ENCODE measurements at places on chromosomes 7 and 10. TPM values are rescaled to one million over a fixed set of nuclear protein-coding genes. Genes with fewer than 3 reads are reported as not detected.

- peaks cover 4% of the 10 kb centered on the region for H3K36me3 ChIP-seq
- H3K4me1 ChIP-seq: peaks cover 35% of the 10 kb centered on the region
- H3K27me3 ChIP-seq: peaks cover 2% of the 10 kb centered on the region
- H3K27ac ChIP-seq: peak overlapping the region; percentile 89
- DNase-seq: no peak
- peak overlapping the region; percentile 84 for H3K4me3 ChIP-seq
These were observed 113.2 kb upstream of the RHEB start for GRCh38 chr7:151632750-151633515.

DNA sequence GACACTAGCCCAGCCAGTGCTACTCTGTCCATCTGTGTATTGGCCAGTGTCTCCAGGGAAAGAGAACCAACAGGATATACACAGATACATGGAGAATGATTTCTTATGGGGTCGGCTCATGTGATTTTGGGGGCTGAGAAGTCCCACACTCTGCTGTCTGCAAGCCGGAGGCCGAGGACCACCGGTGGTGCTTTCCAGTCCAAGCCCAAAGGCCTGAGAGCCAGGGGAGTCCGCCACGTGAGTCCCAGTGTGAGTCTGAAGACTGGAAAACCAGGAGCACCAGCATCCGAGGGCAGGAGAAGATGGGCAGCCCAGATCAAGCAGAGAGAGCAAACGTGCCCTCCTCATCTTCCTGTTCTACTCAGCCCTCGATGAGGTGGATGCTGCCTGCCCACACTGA, 71.5 kb downstream of the C10orf143 start:
- no peak for DNase-seq
- peaks cover 65% of the 10 kb centered on the region for H3K27me3 ChIP-seq
- no peak overlapping the region for H3K27ac ChIP-seq

GRCh38 chr7:7662527-7662926, 22.0 kb downstream of the UMAD1 start:
- no peak for DNase-seq
- H3K4me3 ChIP-seq: no peak overlapping the region
- no peaks in the 10 kb centered on the region for H3K27me3 ChIP-seq
- H3K27ac ChIP-seq: no peak overlapping the region

DNA sequence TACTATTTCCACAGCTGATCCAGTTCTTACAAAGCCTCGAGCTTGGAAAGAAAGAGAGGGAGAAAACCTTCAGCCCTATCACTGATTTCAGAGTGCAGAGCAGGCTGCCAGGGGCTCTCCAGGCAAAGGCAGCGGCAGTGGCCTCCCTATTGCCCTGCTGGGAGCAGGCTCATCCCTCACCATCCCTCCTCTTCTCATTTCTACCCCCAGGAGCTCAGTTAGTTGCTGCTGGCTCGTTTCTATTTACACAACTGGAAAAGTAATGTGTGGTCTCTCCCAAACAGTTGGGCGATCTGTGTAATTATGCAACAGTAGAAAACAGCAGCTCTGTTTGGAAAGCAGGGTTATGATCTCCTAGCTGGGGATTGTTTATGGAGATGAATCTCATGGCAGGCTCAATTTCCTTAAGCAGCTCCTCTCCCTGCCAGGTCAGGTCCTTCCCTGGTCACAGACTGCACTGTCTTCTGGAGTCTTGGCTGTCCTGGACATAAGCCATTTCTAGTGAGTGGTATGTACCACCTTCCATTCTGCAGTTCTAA, 28.7 kb upstream of the TNS3 start:
- H3K36me3 ChIP-seq: no peaks in the 10 kb centered on the region
- no peak for DNase-seq
- H3K4me1 ChIP-seq: peaks cover 30% of the 10 kb centered on the region
- no peaks in the 10 kb centered on the region for H3K27me3 ChIP-seq
- no peak overlapping the region for H3K4me3 ChIP-seq

FGF8 gene
- not detected for total RNA-seq

TLX1 gene
- not detected for total RNA-seq

- no peak for DNase-seq
- no peaks in the 10 kb centered on the region for H3K36me3 ChIP-seq
- peaks cover 13% of the 10 kb centered on the region for H3K4me1 ChIP-seq
- H3K27ac ChIP-seq: no peak overlapping the region
These were observed 989.4 kb downstream of the CCSER2 start for GRCh38 chr10:85317827-85318226.

AKR1C3 gene
- total RNA-seq: 1.3 TPM

DNA sequence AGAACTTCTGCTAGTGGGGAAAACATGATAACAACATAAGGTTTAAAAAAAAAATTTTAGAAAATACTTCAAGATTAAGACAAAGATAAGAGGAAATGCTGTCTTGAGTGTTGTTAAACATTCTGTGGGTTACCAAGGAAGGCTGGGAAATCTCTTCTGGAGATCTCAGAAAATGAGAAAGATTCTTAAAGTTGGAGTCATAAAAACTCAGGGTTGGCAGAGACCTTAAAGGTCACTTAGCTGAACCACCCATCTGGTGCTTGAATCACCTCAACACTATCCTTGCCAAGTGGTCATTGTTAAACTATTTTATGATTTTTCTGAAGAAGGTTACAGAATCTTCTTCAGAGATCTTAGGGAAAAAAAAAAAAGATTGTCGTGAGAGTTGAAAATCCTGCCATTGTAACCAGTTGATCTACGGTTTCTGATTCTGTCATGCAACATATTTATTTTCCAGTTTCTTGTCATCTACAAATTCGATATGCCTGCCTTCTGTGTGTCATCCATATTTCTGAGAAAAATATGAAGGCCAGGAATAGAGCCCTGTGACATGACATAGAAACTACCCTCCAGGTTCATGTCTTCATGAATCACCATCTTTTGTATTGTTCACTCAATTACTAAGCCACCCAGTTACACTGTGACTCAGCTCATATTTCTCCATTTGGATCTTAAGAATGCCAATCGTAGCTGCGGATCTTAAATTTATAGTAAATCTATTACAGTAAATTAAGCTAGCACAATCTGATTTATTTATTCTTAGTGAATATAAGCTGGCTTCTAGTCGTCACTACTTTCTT, 179.2 kb downstream of the ST7 start:
- H3K27ac ChIP-seq: peak overlapping the region; percentile 85
- no peak for DNase-seq
- H3K27me3 ChIP-seq: no peaks in the 10 kb centered on the region
- H3K4me1 ChIP-seq: peaks cover 56% of the 10 kb centered on the region

- H3K4me3 ChIP-seq: no peak overlapping the region
- no peak for DNase-seq
- H3K27me3 ChIP-seq: peaks cover 8% of the 10 kb centered on the region
- H3K36me3 ChIP-seq: no peaks in the 10 kb centered on the region
- H3K27ac ChIP-seq: no peak overlapping the region
These were observed 27.2 kb downstream of the ST8SIA6 start for GRCh38 chr10:17427201-17427600.

AKR1C8 gene
- total RNA-seq: not detected

GRCh38 chr10:133462512-133463305, 9.0 kb downstream of the SCART1 start:
- no peak overlapping the region for H3K4me3 ChIP-seq
- H3K27ac ChIP-seq: no peak overlapping the region
- H3K4me1 ChIP-seq: no peaks in the 10 kb centered on the region
- peaks cover 26% of the 10 kb centered on the region for H3K36me3 ChIP-seq

SPDYE1 gene
- total RNA-seq: not detected

DNA sequence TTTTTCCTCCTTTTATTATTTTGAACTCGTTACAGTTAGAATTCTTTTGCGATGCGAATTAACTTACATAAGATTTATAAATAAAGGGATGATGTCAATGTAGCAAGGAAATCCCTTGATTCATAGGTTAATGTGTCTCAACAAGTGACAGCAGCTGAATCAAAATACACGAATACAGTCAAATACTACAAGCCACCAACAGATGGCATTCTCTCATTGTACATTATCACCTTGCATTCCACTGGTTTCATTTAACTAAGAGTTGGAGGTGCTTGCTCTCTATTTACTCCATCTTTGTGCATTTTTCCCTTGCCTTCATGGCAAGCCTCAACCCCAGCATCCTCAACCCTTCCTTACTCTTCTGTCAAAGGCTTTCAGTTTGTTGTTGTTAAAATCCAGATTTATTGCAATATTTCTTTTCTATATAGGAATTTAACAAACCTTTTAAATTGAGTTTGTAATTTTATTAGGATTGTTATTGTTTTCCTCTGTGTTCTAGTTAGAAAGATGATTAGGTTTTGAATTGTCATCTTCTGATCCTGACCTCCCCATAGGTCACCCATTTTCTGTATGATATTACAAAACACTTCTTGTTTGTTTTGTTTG, 78.3 kb downstream of the SLC25A40 start:
- peaks cover 7% of the 10 kb centered on the region for H3K36me3 ChIP-seq
- peaks cover 3% of the 10 kb centered on the region for H3K27me3 ChIP-seq
- no peaks in the 10 kb centered on the region for H3K4me1 ChIP-seq

- no peaks in the 10 kb centered on the region for H3K36me3 ChIP-seq
- no peak overlapping the region for H3K27ac ChIP-seq
- DNase-seq: no peak
- H3K27me3 ChIP-seq: peaks cover 9% of the 10 kb centered on the region
- no peak overlapping the region for H3K4me3 ChIP-seq
- H3K4me1 ChIP-seq: no peaks in the 10 kb centered on the region
These were observed 34.0 kb upstream of the DGKB start for GRCh38 chr7:14936554-14936953.

DNA sequence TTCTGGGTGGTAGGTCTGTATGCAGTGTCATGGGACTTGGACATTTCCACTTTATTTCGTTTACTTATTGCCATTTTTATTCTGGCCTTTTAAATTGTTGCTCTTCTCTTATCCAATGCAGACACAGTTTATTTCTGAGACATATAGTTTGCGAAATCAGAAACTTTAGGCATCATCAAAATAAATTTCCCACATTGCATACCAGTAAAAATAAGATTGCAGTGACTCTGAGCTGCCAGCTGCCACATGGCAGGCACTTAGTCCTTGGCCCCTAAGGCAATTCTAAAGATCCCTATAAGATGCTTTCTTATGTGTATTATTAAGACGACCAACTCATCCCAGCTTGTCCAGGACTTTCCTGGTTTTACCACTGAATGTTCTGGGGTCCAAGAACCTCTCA, 81.8 kb upstream of the ANKRD1 start:
- no peak for DNase-seq
- no peak overlapping the region for H3K27ac ChIP-seq

GRCh38 chr7:26868841-26869495, 4.6 kb upstream of the SKAP2 start:
- no peak overlapping the region for H3K27ac ChIP-seq
- H3K27me3 ChIP-seq: no peaks in the 10 kb centered on the region
- H3K4me1 ChIP-seq: peaks cover 26% of the 10 kb centered on the region
- DNase-seq: no peak
- no peak overlapping the region for H3K4me3 ChIP-seq

- no peak overlapping the region for H3K4me3 ChIP-seq
- no peak for DNase-seq
- H3K27me3 ChIP-seq: no peaks in the 10 kb centered on the region
- peaks cover 37% of the 10 kb centered on the region for H3K36me3 ChIP-seq
- no peak overlapping the region for H3K27ac ChIP-seq
- no peaks in the 10 kb centered on the region for H3K4me1 ChIP-seq
These were observed 32.7 kb upstream of the RBAK start for GRCh38 chr7:5012985-5013384.

DNA sequence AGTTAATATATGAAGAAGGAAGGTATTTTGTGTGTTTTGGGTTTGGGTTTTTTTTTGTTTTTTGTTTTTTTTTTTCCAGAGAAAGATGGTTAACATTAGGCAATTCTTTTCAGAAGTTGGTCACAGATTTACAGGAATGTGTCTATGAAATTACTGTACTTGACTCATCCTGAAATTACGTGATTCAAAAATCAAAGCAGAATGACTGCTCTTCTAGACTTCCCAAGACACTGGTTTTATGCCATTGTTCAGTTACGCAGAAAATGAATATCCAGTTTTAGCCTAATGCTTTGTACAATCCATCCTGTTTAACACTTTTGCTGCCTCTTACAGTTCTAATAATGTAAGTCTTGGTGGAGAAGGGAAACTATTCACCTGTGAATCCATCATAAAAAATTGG, 39.7 kb upstream of the CELF2 start:
- peaks cover 57% of the 10 kb centered on the region for H3K27me3 ChIP-seq
- no peaks in the 10 kb centered on the region for H3K36me3 ChIP-seq

DNA sequence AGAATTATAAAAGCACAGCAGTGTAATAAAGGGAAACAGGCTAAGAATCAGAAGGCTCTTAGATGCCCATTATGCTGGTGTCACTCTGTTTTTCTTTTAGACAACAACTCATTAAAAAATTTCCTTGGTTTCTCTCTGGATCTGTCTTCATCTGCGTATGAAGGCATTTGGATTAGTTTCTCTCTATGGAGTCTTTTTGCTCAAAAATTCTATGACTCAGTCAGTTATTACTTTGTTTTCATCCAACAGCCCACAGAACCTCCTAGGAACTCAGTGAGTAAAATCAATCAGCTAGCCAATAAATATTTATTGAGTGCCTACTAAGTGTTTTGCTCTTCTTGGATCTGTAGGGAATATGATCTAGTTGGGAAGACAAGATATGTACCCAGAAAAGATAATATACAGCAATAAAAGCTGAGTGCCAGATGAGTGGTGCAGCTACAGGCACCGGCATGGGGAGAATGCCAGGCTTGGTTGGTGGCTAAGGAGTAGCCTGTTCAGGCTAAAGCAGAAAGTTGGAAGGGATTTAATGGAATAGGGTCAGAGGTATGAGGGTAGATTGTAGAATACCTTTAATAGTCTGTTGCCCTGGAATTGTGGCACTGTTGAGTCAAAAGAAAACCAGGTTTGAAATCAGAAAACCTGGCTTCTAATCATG, 156.2 kb downstream of the LRRC4 start:
- H3K4me3 ChIP-seq: no peak overlapping the region
- H3K27ac ChIP-seq: no peak overlapping the region
- no peaks in the 10 kb centered on the region for H3K4me1 ChIP-seq
- H3K36me3 ChIP-seq: no peaks in the 10 kb centered on the region
- no peak for DNase-seq

- H3K36me3 ChIP-seq: no peaks in the 10 kb centered on the region
- H3K4me3 ChIP-seq: no peak overlapping the region
- no peak overlapping the region for H3K27ac ChIP-seq
- no peak for DNase-seq
These were observed 32.3 kb upstream of the IL6 start for GRCh38 chr7:22694597-22695207.

Data from mesothelial cell of epicardium (in vitro differentiated cells).